ENCODE measurements at places on chromosomes 13 and 19. TPM values are rescaled to one million over a fixed set of nuclear protein-coding genes. Genes with fewer than 3 reads are reported as not detected.
A peak's percentile ranks its signal among the peaks of the same experiment; 100 is the strongest.

DNA sequence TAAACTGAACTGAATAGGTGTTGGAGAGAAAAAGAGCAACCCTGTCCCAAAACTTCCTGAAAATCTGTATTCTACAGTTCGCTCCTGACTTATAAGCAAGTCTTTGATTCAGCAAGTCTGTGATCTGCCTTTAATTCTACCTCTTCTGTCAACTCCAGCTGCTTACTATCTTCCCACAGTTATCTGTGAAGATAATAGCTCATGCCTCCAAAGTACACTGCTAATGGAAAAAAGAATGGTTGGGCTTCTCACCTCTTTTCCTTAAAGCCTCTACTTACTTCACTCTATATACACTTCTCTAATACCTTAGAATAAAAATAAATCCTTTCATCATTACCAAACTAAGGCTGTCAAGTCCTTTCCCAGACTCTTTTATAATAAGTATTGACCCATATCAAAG, 391.5 kb upstream of the MIR17HG start:
- DNase-seq: no peak

DNA sequence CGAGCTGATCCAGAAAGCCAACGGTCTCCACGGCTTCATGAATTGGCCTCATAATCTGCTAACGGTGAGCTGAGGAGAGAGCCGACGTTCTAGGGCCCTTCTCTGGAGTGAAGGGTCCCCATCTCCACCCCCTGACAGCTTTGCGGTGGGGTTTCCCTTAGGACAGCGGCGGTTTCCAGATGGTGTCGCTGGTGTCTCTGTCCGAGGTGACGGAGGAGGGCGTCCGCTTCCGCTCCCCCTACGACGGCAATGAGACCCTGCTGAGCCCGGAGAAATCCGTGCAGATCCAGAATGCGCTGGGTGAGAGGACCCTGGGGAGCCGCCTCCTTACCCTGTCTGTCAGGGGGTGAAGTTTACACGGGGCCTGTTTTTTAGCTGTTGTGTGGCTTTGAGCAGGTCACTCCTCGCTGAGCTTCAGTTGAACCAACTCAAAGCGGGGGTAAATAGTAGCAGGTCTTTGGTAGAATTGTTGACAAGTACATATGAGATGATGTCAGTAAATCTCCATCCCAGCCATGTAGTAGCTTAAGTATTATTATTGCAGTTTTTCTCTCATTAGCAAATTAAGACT, 801 bp downstream of the QTRT1 start:
- peak; percentile 69 for DNase-seq

DNA sequence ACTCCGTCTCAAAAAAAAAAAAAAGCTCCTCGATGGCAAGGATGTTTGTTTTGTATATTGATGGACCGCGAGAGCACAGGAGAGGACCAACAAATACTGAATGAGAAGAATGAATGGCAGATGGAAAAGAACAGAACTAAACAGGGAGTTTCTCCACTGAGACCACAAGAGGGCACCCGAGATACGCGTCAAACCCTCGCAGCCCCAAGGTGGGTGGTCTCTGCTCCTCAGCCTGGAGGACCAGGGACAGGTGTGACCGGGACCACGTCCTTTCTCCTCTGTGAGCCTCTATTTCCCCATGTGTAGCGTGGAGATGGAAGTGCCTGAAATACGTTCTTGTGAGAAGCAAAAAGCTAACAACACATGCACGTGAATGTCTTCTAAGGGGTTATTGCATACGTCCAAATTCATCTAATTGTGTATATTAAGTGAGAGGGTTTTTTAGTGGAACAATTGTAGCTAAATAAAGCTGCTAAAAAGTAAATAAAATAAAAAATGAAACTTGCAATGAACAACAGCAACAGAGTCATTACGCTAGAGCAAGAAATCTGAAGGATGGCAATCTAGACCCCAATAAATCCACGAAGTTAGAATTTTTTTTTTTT, 8.3 kb upstream of the CDC42EP5 start:
- peak; percentile 92 for DNase-seq

DNA sequence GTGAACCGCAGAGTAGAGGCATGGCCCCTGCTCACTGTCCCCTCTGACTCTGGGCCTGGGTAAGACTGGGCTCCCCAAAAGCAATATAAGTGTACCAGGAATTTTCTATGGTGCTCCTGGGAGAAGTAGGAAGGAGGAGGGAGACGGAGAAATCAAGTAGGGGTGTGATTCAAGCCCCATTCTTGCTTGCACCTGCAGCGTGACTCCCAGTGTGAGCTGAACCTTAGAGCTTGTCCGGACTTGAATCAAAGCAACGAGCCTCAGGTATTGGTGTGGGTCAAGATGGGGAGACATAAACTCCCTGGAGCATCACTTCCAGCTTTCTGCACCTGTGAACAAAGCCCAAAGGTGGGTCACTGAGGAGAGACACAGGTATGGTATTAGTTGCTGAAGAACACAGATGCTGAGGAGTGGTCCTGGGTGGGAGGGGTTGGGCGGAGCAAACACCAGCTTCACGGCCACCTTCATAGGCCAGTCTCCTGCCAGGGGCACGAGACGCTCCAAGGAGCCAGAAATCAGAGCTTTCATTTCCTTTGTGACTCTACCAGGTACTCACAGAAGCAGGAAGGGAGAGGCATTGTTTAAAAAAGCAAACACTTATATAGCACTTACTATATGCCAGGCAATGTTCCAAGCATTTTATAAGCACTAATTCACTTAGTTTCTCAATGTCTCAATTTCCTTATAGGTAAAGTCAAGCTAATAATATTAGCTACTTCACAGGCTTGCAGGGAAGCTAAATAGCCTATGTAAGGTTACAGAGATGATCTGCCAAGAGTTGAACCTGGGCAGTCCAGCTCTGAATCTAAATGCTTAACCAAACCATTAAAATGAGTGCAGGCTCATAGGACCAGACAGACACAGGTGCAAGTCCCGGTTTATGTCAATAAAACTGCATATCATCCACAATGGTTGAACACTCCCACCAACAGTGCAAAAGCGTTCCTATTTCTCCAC, 775.3 kb downstream of the UQCRFS1 start:
- no peak for DNase-seq

Gene RUBCNL
- polyA plus RNA-seq: 6.7 TPM

Data from spinal cord (tissue), 10 donors.